ENCODE measurements at places on chromosomes 13 and 19. TPM values are rescaled to one million over a fixed set of nuclear protein-coding genes. Genes with fewer than 3 reads are reported as not detected.

DNA sequence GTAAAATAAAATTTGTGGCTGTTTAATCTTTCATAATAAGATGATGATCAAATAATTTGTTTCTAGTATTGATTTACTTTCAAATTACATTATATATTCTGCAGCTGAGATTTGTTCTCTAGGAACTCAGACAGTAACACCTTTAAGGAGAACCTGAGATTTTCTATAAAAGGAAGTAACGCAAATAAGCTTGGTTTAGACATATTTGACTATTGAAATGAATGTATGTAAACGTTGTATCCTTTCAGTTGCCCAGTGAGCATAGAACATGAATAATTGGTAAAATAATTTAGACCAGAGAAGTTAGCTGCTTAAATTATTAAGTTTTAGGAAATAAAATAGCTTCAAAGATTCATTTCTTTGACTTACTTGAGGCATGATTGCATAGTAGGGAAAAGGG lies 3.1 kb downstream of the CDK8 start:
- no peaks in the 10 kb centered on the region for H3K27me3 ChIP-seq
- no peak for DNase-seq
- no peak overlapping the region for H3K27ac ChIP-seq
- H3K4me1 ChIP-seq = peaks cover 11% of the 10 kb centered on the region

PALM3 gene
- total RNA-seq = 33.9 TPM

NKG7 gene
- 1.7 TPM for total RNA-seq

GRCh38 chr13:26327940-26328725 lies 74.2 kb downstream of the CDK8 start:
- H3K27me3 ChIP-seq = no peaks in the 10 kb centered on the region
- H3K27ac ChIP-seq = no peak overlapping the region
- H3K36me3 ChIP-seq = no peaks in the 10 kb centered on the region
- H3K4me3 ChIP-seq = no peak overlapping the region
- DNase-seq = no peak

PLEKHF1 gene
- total RNA-seq = 6.6 TPM

FAAP24 gene
- total RNA-seq = 1.7 TPM

ARL11 gene
- total RNA-seq = 0.37 TPM

DNA sequence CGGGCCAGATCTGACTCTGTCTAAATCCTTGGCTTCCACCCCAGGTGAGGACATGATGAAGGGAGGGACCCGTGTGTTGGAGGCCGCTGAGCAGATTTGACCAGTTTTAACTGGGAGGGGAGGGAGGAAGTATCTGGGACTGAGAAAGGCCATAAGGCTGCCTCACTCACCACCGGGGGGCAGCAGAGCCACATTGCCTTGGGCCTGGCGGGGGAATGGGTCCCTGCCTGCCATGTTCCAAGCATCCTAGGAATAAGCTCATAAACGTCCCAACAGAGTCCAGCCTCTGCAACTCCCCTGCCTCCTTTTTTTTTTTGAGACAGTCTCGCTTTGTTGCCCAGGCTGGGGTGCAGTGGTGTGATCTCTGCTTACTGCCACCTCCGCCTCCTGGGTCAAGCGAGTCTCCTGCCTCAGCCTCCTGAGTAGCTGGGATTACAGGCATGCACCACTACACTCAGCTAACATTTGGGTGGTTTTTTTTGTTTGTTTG lies 15.5 kb downstream of the MAST3 start:
- no peaks in the 10 kb centered on the region for H3K36me3 ChIP-seq
- peaks cover 4% of the 10 kb centered on the region for H3K4me1 ChIP-seq
- H3K4me3 ChIP-seq = no peak overlapping the region
- H3K27ac ChIP-seq = no peak overlapping the region

GRCh38 chr13:34808649-34809048 lies 133.4 kb upstream of the NBEA start:
- no peak for DNase-seq
- H3K27ac ChIP-seq = no peak overlapping the region
- no peak overlapping the region for H3K4me3 ChIP-seq
- H3K27me3 ChIP-seq = no peaks in the 10 kb centered on the region

GRCh38 chr13:86689911-86690310 lies 890.7 kb upstream of the SLITRK6 start:
- H3K4me1 ChIP-seq = no peaks in the 10 kb centered on the region
- H3K36me3 ChIP-seq = no peaks in the 10 kb centered on the region
- no peak for DNase-seq
- H3K4me3 ChIP-seq = no peak overlapping the region
- H3K27ac ChIP-seq = no peak overlapping the region
- H3K27me3 ChIP-seq = no peaks in the 10 kb centered on the region

UBE2L5 gene
- total RNA-seq = not detected

CALR3 gene
- not detected for total RNA-seq

ICAM5 gene
- not detected for total RNA-seq

C19orf67 gene
- total RNA-seq = not detected

LSR gene
- total RNA-seq = 96.6 TPM

DNA sequence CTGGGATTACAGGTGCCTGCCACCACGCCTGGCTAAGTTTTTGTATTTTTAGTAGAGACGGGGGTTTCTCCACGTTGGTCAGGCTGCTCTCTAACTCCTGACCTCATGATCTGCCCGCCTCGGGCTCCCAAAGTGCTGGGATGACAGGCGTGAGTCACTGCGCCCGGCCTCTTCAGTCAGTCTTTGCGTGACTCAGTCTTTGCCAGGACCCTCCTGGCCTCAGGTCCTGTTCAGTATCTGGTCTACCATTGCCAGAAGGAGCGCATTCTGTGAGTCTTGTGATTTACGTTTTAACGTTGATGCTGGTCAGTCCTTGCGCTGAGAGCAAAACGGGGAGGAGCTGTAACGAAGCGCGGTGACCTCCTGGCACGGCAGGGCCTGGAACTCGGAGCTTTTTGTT lies 7.6 kb upstream of the HMG20B start:
- no peak for DNase-seq
- no peaks in the 10 kb centered on the region for H3K4me1 ChIP-seq
- H3K27me3 ChIP-seq = no peaks in the 10 kb centered on the region

CD177 gene
- total RNA-seq = 0.84 TPM

CLDND2 gene
- total RNA-seq = 1.2 TPM

GRCh38 chr13:113598081-113598410 lies 13.5 kb downstream of the TFDP1 start:
- no peaks in the 10 kb centered on the region for H3K27me3 ChIP-seq
- DNase-seq = no peak
- H3K36me3 ChIP-seq = no peaks in the 10 kb centered on the region
- H3K4me1 ChIP-seq = no peaks in the 10 kb centered on the region

ZNF729 gene
- not detected for total RNA-seq

DNA sequence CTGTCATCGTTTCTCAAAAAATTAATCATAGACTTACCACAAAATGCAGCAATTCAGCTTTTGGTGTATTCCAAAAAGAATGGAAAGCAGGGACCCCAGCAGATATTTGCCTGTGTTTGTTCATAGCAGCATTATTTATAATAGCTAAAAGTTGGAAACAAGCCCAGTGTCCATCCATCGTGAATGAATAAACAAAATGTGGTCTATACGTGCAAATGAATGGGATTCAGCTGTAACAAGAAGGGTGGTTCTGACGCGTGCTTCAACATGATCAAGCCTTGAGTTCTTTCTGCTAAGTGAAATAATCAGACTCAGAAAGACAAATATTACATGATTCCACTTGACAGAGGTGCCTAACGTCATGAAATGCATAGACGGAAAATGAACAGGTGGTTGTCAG lies 36.4 kb downstream of the PSG11 start:
- H3K27ac ChIP-seq = no peak overlapping the region
- no peaks in the 10 kb centered on the region for H3K36me3 ChIP-seq
- H3K4me1 ChIP-seq = no peaks in the 10 kb centered on the region
- no peak overlapping the region for H3K4me3 ChIP-seq
- no peak for DNase-seq

DNA sequence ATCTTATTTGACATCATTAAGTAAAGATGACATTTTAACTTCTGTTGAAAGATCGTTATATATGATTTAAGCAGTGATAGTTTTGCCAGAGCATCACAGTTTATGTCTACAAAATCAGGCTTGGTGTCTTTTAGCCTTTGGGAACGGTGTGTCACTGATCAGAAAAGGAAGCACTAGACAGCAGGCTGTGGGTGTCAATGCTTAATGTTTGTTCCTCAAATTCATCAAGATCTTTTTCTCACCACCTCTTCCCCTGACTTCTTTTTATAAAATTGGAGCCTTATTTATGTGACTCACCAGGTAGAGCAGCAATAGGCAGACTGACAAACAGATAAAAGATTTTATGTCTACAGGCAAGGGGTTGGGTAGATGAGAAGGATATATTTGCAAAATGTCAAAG lies 1558.5 kb downstream of the EFNB2 start:
- no peak overlapping the region for H3K4me3 ChIP-seq
- H3K4me1 ChIP-seq = no peaks in the 10 kb centered on the region
- DNase-seq = no peak
- no peaks in the 10 kb centered on the region for H3K27me3 ChIP-seq
- no peak overlapping the region for H3K27ac ChIP-seq
- H3K36me3 ChIP-seq = no peaks in the 10 kb centered on the region

All from right lobe of liver (tissue), 6 donors.